Mucosa of descending colon (tissue), 3 donors: ENCODE measurements at places on chromosomes 13 and 19. TPM values are rescaled to one million over a fixed set of nuclear protein-coding genes. Genes with fewer than 3 reads are reported as not detected.

GRCh38 chr19:40524133-40524549, 52.5 kb upstream of the SHKBP1 start:
- DNase-seq, result no peak

GRCh38 chr13:27599845-27600553, 20.3 kb downstream of the LNX2 start:
- no peak for DNase-seq

- no peak for DNase-seq
Measured at GRCh38 chr13:47146136-47146535, 249.3 kb upstream of the HTR2A start.

DNA sequence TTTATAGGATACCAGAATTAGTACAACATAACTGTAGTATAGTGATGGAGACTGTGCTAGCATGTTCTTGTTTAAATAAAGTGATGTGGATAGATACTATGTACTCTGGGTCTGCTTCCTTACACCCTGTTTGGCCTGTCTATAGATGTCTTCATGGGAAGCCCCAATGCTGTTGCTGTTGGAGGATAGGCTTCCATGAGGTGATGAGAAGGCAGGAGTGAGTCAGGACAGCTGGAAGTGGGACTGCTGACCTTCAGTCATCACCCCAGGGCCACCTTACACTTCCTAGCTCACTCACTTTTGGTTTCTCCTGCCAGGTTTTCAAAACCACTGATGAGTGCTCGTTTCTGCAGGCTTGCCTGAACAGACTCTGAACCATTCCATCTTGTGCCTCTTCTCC, 4.2 kb downstream of the KCTD4 start:
- no peak for DNase-seq

DNA sequence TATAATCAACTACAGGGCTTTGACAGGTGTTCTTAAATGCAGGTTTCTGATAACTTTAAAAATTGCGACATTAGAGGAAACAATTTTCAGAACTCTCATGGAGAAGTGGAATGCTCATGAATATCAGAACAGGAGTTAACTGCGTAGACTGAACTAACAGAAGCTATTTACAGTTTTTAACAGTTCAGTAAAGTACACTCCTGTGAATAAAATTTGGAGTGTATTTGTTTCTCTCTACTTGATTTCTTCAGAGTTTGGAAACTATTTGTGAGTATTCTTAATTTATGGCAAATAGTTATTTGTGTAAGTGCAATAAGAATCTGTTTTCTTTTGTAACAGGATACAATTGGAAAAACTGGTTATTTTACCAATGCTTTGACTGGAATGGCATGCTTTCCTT, 114.4 kb downstream of the TNFRSF19 start:
- no peak for DNase-seq

GRCh38 chr13:54449922-54450321, 1421.3 kb downstream of the OLFM4 start:
- DNase-seq, result no peak

DNA sequence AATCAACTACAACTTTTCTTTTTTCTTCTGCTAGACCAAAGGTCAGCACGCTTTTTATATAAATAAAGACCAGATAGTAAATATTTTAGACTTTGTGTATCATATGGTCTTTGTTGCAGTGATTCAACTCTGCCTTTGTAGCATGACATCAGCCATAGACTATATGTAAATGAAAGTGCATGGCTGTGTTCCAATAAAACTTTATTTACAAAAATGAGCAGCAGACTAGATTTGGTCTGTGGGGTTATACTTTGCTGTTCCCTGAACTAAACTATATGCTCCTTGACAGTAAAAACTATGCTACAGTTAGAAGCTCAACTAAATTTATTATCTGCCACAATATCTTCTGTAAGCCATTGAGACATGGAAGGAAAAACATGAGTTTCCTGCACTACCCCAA, 100.0 kb downstream of the RNASEH2B start:
- no peak for DNase-seq

- no peak for DNase-seq
Measured at GRCh38 chr13:19955873-19956559, 2.5 kb upstream of the ZMYM2 start.

MBD3L2 gene
- not detected for total RNA-seq

PLK5 gene
- not detected for total RNA-seq

WDR62 gene
- total RNA-seq, result 4.1 TPM

MCF2L gene
- total RNA-seq, result 53.9 TPM
